Activated CD4-positive, alpha-beta T cell treated with anti-CD3 and anti-CD28 coated beads, Interleukin-2, amount 50 U/mL, for 24 hours (primary cell): ENCODE measurements at places on chromosomes 4 and X.

GRCh38 chrX:153818571-153819383 lies 11.6 kb downstream of the PDZD4 start:
- DNase-seq, result peak; percentile 22

DNA sequence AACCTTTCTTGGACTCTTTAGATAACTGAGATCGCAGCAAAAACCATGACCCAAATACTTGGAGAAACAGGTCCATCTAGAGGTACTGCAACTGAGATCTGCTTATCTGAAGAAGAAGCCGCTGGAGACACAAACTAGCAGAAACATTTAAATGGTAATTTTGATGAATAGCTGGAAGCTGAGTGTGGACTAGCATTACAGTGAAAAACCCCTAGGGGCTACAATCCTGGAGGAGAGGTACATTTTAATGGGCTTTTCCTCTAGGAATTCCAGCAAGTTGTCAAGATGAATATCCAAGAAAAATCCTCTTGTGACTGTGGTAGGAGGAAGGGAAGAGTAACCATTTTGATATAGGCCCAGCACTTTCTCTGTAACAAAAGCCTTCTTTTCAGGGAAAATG lies 592.5 kb upstream of the GRIA3 start:
- DNase-seq, result no peak

GRCh38 chrX:134407065-134407376 lies 52.9 kb upstream of the HPRT1 start:
- no peak for DNase-seq

GRCh38 chrX:10030570-10030969 lies 63.4 kb downstream of the CLDN34 start:
- DNase-seq, result no peak

- no peak for DNase-seq
Observed at GRCh38 chr4:73603271-73603710, 16.9 kb downstream of the RASSF6 start.

DNA sequence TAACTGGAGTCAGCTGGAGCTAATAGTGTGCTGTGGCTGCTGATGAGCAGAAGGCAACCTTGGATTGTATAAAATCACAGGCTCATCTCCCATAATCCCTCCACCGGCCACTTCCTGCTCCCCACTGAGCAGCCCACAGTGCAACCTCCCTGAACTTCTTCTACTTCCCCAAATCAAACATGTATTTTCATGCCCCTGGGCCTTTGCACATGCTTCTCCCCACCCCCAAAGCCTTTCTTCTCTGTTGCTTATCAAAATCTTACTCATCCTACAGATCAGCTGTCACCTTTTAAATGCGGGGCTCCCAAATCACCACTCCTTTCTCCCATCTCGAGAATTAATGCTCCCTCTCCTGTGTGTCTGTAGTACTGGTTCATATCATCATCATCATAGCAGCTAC lies 35.8 kb downstream of the RHOH start:
- DNase-seq, result no peak

GRCh38 chr4:113711883-113712662 lies 49.5 kb downstream of the CAMK2D start:
- DNase-seq, result no peak

GRCh38 chrX:153871946-153872878 lies 13.8 kb downstream of the L1CAM start:
- DNase-seq, result no peak

- no peak for DNase-seq
Observed at GRCh38 chrX:37746218-37746941, 33.5 kb upstream of the CYBB start.

GRCh38 chrX:24603191-24603590 lies 44.0 kb downstream of the PCYT1B start:
- DNase-seq, result no peak

GRCh38 chr4:31078661-31079060 lies 358.5 kb downstream of the PCDH7 start:
- DNase-seq, result no peak

DNA sequence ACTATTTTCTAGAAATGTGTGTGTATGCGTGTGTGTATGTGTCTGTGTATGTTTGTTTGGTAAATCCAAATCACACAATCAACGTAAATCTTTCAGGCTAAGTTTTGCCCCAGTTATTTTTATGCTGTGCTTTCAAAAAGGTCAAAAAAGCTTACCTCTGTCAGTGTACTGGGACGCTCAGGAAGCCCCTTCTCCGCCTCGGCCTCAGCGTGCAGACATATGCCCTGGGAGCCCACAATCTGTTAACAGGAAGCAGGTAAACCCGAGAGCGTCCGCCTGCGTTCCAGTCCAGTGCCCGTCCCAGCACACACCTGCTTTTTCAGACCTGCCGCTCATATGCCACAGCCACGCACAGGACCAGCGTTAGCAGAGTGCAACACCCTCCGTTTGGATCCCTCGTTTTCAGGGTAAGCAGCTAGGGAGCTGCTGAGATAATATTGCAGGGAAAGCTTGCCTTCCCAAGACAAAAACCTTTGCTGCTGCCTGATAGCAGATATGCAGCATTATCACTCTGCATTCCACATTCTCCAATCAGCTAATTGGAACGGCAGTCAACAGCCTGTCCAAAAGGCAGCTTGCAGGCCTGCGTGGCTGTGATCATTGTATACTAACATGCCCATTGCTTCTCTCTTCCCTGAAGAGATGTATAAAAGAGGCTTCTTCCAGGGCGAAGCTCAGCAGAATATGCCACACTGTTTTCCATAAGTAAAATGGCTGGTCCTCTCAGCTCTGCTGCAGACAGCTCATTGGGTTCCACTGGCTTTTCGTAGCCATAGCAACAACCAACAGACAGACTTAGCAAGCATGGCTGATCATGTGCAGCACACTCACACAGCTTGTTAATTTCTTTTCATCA lies at the start of gene SORBS2:
Gene SORBS2, minus strand, starts transcription at position 686 of the 856 bp plus-strand sequence. CDS start 121,623 bp downstream, outside the sequence.
- no peak for DNase-seq

- DNase-seq, result no peak
Observed at GRCh38 chrX:73812256-73812655, 249.3 kb downstream of the CHIC1 start.

DNA sequence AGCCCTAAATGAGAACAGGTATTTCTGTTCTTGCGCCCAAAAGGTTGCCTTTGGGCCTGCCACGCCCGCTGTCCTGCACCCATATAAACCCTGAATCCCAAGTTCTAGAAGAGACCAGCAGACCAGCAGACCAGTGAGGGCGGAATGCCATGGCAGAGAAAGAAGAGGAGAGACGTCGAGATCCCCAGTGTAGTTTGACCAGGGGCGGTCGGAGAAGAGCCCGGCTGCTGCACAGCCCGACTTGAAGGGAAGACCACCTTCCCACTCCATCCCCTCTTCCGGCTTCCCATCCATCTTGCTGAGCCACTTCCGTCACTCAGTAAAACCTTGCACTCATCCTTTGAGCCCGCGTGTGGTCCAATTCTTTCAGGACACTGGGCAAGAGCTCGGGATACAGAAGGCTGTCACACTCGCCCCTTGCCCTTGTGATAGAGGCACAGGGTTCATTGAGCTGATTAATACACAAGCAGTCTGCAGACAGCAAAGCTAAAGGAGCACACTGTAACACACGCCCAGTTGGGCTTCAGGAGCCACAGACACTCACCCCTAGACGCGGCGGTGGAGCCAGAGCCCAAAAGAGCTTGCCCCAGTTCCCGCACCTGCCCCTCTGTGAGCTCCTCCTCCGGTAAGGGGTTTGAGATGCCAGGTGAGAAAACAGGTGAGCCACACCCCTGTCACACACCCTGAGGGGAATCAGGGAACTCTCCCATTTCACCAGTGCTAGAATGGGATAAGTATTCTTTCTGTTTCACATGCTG lies 230.8 kb downstream of the PCDH10 start:
- DNase-seq, result no peak

DNA sequence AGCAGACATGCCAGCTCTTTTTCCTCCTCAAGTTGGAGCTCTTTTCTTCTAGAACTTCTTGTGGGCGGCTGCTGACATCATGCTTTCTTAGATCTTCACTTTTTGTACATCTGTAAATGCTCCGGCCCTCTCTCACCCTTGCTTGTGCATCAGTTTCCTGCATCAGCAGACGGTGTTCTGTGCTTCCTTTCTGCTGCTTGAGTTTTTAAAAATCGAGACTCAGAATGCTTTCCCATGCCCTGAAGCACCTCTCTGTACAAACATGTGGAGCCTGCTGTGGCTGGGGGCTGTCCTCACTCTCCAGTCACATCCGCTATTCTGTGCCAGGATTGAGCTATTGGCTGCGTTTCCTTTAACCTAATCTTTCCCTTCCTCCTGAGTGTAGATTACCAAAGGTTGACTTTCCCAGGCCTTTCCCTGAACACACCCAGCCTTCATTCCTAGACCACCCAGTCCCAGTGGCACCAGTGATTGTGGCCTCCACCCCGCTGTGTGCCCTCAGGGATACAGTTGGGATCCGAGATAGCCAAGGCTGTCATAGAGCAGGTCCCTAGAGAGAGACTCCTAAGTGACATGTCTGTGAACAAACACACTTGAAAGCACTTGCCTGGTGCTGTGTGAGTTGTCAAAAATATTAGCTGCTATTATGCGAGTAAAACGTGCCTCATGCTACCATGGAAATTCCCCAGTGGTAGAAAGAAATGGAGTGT lies 41.9 kb downstream of the TNIP2 start:
- no peak for DNase-seq

DNA sequence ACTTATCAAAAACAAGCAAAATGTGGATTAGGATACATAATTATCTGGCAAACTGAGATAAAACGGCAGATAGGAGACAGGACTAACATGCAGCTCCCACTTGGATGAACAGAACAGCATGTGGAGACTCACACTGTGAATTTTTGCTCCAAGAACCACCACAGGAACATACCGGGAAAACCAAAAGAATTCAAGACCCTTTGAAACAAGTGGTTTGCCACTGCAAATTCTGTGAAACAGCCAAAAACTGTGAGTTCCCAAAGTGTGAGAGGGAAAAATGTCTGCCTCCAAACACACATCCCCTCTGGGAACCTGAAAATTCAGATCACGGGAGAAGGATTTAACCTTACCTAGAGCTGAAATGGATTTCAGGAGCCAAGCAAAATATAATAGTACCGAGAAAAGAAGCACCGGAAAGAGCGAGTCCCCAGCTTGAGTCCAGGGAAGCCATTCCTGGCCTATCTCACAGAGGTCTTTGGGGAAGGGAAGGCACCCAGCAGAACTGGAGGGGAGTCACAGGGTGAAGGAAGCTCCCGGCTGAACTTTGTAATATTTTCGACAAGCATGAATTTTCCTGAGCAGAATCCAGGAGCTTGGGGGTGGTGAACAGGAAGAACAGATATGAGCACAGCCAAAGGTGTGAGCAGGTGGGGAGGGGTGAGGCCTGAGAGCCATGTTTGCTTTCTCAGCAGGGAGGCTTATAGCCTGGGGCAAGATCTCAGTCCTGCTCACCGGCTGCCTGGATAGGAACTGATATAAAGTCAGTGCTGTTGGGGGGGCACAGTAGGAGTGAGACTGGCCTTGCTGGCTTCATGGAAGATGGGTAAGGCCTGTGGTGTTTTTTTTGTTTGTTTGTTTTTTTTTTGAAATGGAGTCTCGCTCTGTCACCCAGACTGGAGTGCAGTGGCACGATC lies 23.9 kb downstream of the MANBA start:
- no peak for DNase-seq

- DNase-seq, result no peak
Observed at GRCh38 chr4:2788532-2789103, 4.3 kb upstream of the SH3BP2 start.

DNA sequence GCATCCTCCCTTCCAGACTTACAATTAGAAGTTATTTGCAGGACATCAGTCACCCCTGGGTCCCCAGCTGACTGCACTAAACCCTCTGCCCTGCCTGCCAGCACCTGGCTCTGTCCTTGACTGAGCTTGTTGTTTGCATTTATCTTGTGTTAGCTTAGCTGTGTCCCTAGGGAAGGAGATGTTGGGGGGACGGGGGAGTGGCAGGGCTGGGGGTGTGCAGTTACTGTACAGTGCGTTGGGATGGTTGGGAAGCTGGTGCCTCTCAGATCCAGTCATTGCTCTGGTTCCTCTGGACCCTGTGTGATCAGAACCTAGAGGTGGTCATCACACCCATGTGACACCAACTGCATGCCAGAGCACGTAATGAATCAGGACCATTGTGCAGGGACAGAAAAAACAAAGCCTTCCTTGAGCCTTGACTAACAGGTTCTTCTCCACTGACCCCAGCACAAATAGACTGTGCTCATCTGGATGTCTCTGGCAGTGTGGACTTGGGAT lies 32.7 kb upstream of the PROM1 start:
- no peak for DNase-seq

DNA sequence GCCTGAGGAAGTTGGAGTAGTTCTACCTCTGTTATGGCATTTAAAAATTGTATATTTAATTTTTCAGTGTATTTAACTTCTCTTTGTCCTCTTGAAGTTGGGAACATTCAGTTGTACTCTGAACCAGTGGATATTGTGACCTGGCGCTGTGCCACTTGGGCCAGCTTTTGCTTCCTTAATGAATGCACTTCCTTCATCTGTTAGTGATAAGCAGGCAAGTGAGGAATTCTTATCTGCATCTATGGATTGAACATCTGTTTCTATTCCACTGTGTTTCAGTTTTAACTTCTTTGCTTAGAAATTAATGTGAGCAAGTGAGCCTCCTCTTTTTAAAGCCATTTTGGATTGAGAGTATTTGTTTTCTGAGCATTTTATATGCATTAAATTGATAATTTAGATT lies 128.3 kb downstream of the UCHL1 start:
- DNase-seq, result no peak

DNA sequence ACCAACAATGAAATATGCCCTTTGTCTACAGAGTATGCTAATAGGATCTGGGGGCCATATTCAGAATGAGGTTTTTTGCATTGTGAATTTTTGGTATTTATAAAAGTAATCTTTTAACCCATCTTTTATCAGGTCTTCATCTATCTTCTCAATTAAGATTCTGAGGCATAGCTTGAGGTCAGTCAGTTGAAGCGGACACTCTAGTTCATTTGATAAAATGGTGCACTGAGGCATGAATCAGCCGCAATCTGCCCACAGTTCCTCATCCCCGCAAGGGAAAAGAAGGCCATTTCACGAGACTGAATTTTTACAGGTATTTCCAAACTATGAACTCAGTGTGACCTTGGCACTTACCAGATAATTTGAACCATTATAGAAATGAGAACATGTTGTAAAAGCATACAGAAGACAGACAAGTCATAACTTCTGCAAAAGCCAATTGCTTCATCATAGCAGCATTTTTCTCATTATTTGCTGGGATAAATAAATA lies 19.3 kb upstream of the VCX2 start:
- DNase-seq, result no peak

DNA sequence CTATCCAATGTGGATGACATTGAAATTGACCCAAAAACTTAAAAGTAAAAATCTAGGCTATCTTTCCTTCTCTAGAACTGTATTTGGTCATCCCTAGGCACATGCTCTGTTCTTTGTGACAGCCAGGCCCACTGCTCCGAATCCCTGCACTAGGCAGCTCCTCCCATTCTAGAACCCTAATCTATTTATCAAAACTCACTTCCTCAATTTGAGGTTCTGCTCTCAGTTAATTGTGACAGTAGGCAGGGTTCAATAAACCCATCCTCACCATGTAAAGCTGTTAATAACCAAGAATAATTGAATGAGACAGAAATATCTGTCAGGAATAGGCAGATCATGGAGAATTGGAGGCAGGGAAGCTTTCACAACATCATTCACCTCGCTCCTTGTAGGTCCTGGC lies 51.9 kb upstream of the IRF2 start:
- no peak for DNase-seq

- DNase-seq, result no peak
Observed at GRCh38 chr4:66351761-66352160, 681.5 kb upstream of the EPHA5 start.
